ENCODE measurements at places on chromosomes 12 and 14.
A peak's percentile ranks its signal among the peaks of the same experiment; 100 is the strongest.

DNA sequence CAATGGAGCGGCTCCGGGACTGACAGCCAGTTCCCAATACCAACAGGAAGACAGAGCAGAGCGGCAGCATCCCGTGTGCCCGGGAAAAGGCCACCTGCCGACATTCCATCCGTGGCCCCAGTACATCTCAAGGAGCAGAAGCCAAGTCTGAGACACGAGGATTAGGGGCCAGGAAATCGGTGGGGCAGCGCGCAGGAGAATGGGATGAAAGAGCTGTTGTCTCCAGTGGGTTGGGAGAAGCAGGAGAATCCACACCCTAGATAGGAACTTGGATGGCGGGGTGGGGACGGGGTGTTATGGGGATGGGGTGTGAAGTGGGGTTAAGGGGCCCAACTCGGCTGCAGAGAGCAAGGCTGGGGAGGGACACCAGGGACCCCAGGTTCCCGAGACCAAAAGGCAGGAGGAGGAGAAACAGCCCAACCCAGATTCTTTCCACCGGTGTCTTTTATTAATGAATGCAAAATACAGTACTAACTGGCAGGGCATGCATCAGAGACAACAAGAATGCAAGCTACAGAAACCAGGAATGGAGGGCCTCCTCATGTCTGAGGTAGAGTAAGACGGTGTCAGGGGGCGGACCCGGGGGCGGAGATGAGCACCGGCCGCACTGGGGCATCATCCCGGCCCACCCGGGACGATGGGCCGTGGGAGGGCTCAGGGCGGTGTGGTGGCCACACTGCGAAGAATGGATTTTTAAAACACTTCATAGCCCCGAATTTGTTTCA is 50.3 kb downstream of the BEGAIN start:
- no peak for DNase-seq

- no peak for DNase-seq
Observed at GRCh38 chr12:27936196-27936595, 36.3 kb downstream of the PTHLH start.

DNA sequence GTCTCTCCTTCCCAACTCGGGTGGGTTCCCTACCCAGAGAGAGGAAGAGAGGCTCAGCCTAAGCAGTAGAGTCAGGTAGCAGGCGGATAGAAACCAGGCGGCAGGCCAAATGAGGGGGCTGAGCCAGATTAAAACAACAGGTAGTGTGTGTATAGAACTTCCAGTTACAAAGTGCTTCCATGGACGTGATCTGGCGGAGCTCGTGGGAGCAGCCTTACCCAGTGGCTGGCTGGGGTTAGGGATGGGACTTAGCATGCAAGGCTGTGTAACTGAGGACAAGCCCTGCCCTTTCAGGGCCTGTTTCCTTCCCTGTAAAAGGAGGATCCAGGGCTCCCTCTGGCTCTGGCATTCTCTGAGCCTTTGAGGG is 8.3 kb downstream of the KRT80 start:
- DNase-seq, result no peak

- peak; percentile 30 for DNase-seq
Observed at GRCh38 chr14:99258876-99259726, 12.9 kb downstream of the BCL11B start.

GRCh38 chr12:52984136-52984535 is 22.1 kb upstream of the EIF4B start:
- no peak for DNase-seq

GRCh38 chr12:48936379-48936979 is 11.2 kb upstream of the FKBP11 start:
- peak; percentile 71 for DNase-seq

DNA sequence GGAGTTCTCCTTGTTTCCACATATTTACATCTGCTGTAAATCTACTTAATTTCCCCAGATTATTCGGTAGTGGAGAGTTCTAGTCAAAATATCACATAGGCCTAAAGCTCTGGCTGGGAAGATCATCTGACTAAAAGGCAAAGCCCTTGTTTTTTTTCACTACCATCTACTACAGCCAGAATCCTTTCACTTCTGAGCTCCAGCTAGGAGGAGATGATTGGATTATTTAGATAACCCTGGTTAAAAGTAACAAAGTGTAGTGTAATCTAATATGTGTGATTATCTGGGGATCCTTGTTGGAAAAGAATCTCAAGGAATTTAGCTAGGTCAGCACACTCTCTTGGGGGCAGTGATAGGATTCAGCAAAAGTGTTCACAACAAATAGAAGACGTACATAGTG is 125.4 kb downstream of the DYRK2 start:
- no peak for DNase-seq
